ENCODE measurements at places on chromosomes 5 and 9.

DNA sequence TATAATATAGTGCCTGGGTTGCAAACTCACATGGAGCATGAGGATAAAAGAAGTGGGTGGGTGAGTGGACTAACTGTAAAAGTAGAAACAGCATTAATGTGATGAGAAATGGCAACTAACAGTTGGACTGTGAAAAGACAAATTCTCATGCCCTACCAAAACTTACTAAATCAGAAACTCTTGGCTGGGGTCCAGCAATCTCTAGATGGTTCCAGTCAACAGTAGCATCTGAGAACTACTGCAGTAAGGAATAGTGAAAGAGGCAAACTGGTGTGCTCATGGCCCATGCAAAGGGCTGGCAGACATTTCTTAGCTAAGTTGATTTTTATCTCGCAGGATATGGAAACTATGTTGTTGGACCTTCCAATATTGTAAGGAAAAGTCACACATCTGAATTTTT, 150.3 kb downstream of the PIK3R1 start:
- no peak for DNase-seq

DNA sequence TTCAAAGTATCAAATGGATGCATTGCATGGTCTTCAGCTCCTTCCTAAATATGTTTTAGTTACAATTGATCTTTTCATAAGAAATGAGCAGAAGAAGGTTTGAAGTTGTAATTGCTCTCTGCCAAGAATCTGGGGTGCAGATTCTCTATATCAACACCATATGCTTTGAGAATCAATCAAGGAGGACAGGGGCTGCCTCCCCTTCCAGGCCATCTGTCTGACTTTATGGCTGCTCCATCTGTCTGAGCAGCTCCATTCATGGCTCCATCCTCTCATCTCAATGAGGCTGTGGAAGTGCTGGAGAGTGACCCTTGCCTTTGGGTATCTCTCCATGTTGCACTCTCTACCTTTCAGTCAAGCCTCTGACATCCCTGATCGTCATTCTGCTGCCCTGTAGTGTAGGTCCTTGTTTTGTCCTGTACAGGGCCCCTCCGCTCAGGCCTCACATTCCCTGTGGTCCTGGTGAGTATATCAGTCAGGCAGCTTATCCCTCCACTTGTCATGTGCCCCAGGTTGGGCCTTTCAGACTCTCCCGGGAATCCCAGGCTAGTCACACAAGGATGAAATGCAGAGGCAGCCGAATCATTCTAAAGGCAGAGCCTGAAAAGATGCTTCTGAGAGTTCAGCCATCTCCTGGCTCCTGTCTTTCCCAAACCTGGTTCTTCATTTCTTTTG, 14.0 kb upstream of the SV2C start:
- no peak for DNase-seq

GRCh38 chr5:166377756-166378155, 1913.7 kb upstream of the WWC1 start:
- DNase-seq = no peak

DNA sequence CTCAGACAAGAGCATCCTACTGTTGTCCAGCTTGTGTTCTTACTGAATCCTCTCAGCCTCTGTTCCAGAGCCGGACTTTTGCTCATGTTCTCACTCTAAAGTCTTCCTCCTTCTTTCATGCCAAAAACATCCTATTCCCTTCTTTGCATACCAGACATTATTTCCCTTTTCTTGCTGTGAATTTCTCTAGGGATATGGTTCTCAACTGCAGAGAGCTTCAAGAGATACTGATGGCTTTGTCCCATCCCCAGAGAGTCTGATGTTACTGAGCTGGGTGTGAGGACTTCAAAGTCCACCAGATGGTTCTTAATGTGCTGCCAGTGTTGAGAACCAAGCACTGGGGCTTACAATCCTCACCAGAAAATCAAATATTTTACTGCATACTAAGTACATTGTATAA, 98.6 kb upstream of the FER start:
- no peak for DNase-seq

DNA sequence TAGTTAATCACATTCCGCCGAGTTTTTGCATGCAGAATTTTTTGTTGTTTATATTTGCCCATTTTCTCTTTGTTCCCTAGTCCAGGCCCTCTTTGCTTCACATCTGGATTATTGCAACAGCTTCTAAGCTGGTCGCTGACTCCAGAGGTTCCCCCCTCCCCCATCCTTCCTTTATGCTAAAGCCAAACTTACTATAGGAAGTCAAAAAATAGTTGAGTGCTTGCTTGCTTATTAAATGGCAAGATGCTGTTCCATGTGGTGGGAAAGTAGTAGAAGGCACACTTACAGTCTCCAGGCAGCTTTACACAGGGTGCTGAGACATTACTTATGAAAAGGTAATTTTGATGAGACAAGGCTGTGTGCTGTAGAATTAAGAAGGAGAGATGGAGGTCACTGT, 1.3 kb downstream of the ZBTB34 start:
- DNase-seq = no peak

- DNase-seq = no peak
Measured at GRCh38 chr5:156685481-156685880, 164.6 kb upstream of the PPP1R2B start.

- DNase-seq = no peak
Measured at GRCh38 chr9:106866243-106866642, 3.3 kb downstream of the ZNF462 start.

All from endodermal cell (in vitro differentiated cells).